Epithelial cell of prostate (primary cell): ENCODE measurements at places on chromosomes 5 and 9.
A peak's percentile ranks its signal among the peaks of the same experiment; 100 is the strongest.

- no peak for DNase-seq
These were observed 9.9 kb upstream of the NR4A3 start for GRCh38 chr9:99811598-99812383.

GRCh38 chr9:131273856-131274673, 2.2 kb downstream of the FAM78A start:
- DNase-seq = no peak

GRCh38 chr5:150153957-150154617, 1.6 kb downstream of the PDGFRB start:
- no peak for DNase-seq

- DNase-seq = no peak
These were observed 155.1 kb downstream of the AGTPBP1 start for GRCh38 chr9:85586684-85587083.

DNA sequence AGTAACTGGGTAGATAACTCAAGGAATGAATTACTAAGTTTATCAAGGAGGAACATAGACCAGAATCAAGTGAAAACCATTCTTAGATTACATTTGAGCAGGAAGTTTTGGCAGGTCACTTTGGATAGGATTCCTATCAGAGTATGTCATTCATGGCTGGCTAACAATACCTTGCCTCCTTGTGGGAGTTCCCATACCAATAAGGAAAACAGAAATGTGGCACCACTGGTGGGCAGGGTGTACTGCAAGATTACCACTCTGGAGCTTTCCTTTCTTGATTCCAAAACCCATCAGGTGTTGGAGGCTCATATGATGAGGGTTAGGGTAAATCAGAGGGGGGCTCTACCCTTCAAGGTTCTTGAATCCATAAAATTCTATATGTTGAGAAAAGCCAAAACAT, 18.6 kb upstream of the SPATA31D1 start:
- no peak for DNase-seq

DNA sequence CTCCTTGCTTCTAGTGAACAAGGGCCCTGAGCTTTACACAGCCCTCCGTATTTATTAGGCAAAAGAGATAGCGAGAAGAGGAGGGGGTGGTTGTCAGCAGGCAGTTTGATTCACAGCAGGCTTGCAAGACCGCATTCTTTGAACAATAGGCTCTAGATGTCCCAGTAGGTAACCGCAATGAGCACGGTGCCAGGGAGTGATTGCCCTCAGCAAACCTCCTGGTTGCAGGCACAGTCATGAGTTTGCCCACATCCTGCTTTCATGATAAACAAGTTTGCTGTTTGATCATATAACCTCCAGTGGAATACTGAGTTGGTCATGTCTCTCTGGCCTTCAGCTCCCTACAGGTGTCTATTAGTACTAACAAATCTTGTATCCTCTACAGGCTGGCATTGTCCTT, 66.1 kb downstream of the CACNA1B start:
- no peak for DNase-seq

DNA sequence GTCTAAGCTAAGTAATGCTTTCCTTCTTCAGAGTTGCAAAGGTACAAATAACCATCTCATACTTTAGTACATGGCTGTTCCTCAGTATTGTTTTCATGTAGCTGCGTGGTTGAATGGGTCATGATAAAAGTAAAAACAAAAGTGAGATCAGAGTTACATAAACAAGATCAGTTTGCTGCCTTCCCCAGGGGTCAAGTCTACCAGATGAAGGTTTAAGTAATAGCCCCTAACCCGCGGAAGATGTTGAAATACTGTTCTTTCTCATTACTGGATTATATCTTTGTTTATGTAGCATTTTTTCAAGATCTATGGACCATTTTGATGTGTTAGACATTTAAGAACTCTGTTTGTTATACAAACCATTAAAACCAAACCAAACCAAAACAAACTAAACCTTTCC, 34.1 kb upstream of the ARRDC3 start:
- DNase-seq = no peak

DNA sequence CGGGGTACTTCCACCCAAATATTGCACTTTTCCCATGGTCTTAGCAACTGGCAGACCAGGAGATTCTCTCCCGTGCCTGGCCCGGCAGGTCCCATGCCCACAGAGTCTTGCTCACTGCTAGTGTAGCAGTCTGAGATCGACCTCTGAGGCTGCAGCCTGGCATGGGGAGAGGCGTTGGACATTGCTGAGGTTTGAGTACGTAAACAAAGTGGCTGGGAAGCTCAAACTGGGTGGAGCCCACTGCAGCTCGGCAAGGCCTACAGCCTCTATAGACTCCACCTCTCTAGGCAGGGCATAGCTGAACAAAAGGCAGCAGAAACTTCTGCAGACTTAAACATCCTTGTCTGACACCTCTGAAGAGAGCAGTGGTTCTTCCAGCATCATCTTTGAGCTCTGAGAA, 40.1 kb upstream of the EBF1 start:
- DNase-seq = no peak

DNA sequence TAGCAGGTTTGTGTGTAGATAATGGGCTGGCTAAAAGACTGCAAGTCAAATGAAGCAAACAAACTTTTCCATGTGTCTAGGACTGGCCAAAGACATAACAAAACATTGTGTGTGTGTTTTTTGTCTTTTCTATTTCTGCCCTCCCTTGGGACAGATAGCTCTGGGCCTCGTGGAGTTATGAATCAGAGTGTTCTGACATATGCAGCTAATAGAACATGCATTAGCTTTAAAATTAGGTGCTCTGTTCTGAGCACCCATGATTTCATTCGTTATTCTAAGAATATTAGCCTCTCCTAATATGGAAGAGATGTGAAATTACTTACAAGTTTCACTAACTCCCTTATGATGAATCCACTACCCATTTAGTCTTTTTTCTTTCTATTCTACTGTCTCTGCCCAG, 367.3 kb upstream of the PAPPA start:
- DNase-seq = no peak

- no peak for DNase-seq
These were observed 83.7 kb downstream of the TARS1 start for GRCh38 chr5:33524476-33524875.

DNA sequence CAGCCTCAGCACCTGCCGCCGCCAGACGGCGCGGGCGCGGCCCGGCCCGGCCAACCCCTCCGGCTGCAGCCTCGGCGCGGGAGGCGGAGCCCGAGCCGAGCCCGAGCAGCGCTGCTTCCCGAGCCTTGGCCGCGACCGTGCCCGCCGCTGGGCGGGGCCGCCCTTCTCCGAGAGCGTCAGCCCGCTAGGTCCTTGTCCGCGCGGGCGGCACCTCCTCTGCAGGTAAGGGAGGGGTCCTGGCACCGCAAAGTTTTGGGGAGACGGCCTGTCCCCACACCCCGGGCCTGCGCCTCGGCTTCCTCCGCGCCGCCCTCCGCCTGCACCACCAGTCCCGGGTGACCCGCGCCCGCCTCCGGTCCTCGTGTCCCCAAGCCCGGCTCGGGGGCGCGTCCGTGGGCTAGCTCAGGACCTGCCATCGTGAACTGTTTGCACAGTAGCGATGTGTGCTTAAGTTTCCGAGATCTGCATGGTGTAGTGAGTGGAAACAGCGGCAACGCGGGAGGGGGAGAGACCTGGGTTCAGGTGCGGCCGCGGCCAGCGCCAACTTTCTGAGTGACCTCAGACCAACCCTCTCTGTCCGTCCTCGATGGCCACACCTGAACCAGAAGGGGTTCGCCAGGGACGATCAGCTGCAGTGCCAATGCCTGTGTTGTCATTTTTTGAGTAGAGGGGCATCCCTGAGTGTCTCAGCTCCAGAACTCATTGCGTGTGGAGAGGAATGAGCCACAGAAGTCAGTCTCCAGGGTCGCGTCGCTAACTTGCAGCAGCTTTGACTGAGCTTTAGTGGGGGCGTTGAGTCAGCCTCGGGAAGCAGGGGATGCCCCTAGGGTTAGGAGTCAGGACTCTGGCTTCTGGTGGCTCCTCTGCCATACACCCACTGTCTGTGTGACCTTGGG, at the start of gene FRMPD1:
TSS of gene FRMPD1 (plus strand) at position 82 of the 896 bp plus-strand sequence. CDS start 41,688 bp downstream, outside the sequence.
- no peak for DNase-seq

DNA sequence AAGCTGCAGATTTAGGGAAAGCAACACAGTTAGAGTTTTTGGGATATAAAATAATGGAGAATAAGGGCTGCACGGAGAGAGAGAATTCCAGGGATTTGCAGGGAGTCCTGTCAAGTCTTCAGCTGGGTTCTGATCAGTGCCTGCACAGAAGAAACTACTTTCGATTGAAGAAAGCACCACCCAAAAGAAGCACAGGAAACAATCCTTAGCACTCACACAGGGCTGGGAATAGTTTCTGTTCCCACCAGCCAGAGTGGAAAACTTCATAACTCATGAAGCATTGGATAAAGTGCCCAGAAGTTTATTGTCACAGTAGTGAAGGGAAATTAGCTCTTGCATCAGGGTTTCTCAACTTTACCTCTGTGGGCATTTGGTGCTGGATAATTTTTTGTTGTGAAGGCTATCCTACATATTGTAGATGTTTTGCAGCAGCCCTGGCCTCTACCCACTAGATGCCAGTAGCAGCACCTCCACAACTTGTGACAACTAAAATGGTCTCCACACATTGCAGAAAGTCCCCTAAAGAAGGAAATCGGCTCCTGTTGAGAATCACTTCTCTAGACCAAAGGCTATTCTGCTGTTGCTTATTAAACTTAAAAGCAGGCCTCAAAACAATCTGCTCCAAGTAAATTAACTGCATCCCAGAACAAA, 71.0 kb upstream of the FAM120A start:
- no peak for DNase-seq

GRCh38 chr9:131627326-131627647, 82.0 kb downstream of the PRRT1B start:
- DNase-seq = no peak

DNA sequence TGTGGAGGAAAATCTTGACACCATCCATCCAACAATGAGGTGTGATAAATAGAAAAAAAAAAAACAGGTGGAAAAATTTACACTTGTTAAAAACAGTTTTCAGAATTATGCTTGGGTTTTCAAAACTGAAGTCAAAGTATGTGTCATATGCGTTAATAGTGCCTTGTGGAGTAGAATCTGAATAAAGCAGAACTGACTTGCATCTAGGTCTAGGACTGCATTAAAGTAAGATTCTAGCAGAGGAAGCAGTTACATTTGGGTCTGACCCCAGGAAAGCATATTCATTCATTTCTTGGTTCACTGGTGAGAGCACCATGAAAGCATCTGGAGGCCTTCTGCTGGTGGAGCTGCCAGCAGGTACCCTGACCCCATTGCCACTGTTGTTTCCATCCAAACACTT, 89.0 kb downstream of the MARCHF3 start:
- DNase-seq = no peak

- DNase-seq = no peak
These were observed 48.3 kb downstream of the TMEFF1 start for GRCh38 chr9:100521282-100521681.

GRCh38 chr9:130022566-130023143, 20.3 kb downstream of the FNBP1 start:
- DNase-seq = no peak

DNA sequence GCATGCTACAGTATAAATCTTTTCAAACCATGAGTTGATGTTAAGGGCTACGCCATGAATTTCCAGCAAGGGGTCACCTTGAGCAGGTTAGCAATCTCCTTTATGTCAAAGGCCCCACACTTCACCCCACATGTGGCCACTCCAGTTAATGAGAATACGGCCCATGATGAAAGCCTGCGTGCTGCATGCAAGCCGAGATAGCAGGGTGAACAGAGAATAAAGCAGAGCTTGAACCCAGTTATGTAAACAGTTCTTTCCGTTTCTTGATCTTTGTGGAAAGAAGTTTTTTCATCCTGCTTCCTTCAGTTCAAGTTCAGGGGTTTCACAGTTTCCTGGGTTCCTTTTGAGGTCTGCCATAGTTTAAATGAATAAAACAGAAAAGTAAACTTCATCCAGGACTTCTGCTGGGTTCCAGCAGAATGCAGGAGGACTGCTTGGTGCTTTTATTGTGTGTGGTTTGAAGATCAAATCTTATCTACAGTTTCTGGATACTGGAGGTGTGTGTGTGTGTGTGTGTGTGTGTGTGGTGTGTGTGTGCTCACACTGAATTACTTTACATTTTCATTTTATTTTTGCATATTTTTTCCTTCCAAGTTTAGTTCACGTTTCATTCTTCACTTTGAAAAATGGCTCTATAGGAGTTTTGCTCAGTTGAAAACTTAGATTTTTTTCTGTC, 87.1 kb downstream of the HMHB1 start:
- no peak for DNase-seq

- DNase-seq = no peak
These were observed 1.1 kb downstream of the JADE2 start for GRCh38 chr5:134526483-134527155.

GRCh38 chr5:56525113-56525512, 290.2 kb upstream of the MAP3K1 start:
- peak; percentile 27 for DNase-seq

DNA sequence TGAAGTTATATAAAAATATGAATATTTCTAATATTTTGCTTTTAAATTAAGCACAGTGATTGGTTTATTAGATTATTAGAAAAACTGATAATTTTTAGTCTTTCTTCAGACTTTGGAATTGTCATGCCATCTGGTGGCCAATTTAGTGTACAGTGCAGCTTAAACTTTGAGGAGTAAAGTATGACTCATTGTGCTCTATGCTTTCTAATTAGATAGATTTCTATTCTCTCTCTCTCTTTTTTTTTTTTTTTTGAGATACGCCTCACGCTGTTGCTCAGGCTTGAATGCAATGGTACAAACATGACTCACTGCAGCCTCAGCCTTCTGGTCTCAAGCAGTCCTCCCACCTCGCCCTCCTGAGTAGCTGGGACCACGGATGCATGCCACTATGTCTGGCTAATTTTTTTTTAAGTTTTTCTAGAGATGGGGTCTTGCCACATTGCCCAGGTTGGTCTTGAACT, 42.1 kb upstream of the GPR21 start:
- DNase-seq = peak; percentile 73

- DNase-seq = no peak
These were observed 485.9 kb downstream of the EFNA5 start for GRCh38 chr5:107184871-107185270.

GRCh38 chr5:107979291-107979690, 308.6 kb upstream of the EFNA5 start:
- no peak for DNase-seq

- DNase-seq = no peak
These were observed 27.9 kb downstream of the CDKN2A start for GRCh38 chr9:21966140-21966851.

DNA sequence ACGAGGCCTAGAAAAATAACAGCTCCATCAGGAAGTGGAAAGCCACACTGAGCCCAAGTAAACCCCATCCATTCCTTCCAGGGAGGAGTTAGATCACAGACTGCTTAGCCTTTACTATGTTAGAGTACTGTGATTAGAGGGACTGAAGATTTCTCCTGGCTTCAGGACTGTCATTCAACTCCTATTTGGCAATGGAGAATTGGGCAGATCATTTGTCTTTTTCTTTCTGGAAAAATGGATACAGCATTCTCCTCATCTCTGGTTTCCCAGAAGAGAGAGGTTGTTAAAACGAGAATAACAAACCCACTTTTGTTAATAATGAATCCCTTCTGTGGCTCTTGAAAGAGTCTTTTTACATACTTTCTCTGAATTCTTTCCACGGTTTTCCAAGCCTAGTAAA, 150.4 kb downstream of the GABRB2 start:
- no peak for DNase-seq
